ENCODE measurements at places on chromosomes 7 and 10.

- peaks cover 93% of the 10 kb centered on the region for H3K27me3 ChIP-seq
- H3K4me1 ChIP-seq: peaks cover 35% of the 10 kb centered on the region
- no peak overlapping the region for H3K4me3 ChIP-seq
- DNase-seq: no peak
- H3K27ac ChIP-seq: no peak overlapping the region
Observed at GRCh38 chr7:8435590-8436545, 2.5 kb downstream of the NXPH1 start.

DNA sequence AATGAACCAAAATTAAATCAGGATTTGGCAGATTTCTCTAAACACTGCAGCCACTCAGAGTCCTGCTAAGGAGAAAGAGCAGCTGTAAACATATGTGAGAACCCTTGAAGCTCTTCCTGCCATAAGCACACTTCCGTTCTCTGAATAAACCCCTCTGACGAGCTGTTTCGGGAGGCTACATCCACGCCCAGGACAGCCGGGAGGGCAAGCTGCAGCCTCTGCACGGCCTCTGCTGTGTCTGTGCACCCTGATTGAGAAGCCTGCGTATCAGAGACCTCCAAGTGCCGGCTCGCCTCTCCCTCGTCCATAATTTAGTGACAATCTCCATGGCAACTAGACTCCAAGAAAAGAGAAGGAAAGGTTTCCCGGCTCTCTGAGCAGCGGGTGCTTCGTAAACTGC, 114.4 kb downstream of the PTPRN2 start:
- H3K36me3 ChIP-seq: no peaks in the 10 kb centered on the region
- no peak for DNase-seq
- H3K27me3 ChIP-seq: peaks cover 12% of the 10 kb centered on the region
- no peak overlapping the region for H3K27ac ChIP-seq
- no peaks in the 10 kb centered on the region for H3K4me1 ChIP-seq
- no peak overlapping the region for H3K4me3 ChIP-seq

GRCh38 chr10:25492040-25492439, 317.2 kb downstream of the GPR158 start:
- DNase-seq: no peak
- H3K27ac ChIP-seq: no peak overlapping the region
- H3K4me3 ChIP-seq: no peak overlapping the region
- no peaks in the 10 kb centered on the region for H3K36me3 ChIP-seq

GRCh38 chr7:71625545-71625944, 493.6 kb downstream of the GALNT17 start:
- H3K27ac ChIP-seq: no peak overlapping the region
- H3K4me1 ChIP-seq: no peaks in the 10 kb centered on the region
- no peaks in the 10 kb centered on the region for H3K27me3 ChIP-seq
- H3K36me3 ChIP-seq: no peaks in the 10 kb centered on the region

DNA sequence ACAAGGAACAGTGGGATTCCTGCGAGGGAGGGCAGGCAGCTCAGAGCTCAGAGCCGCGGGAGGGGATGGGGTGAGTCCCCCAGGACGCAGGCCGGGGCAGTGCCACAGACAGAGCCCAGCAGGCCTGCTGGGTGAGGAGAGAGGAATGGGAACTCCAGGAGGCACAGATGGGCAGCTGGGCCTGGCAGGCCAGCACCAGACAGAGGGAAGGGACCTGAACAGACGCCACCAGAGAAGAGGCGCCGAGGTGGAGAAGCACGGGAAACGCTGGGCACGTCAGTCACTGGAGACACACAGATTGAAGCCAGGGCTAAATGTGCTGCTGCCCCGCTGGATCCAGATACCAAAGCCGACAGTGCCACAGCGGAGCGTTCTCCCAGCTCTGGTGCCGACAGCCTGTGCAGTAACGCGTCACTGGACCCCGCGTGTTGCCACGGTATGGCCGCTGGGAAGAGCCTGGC, 225.8 kb downstream of the MAD1L1 start:
- H3K4me3 ChIP-seq: no peak overlapping the region
- no peaks in the 10 kb centered on the region for H3K36me3 ChIP-seq
- DNase-seq: no peak
- H3K27me3 ChIP-seq: no peaks in the 10 kb centered on the region
- peaks cover 22% of the 10 kb centered on the region for H3K4me1 ChIP-seq

DNA sequence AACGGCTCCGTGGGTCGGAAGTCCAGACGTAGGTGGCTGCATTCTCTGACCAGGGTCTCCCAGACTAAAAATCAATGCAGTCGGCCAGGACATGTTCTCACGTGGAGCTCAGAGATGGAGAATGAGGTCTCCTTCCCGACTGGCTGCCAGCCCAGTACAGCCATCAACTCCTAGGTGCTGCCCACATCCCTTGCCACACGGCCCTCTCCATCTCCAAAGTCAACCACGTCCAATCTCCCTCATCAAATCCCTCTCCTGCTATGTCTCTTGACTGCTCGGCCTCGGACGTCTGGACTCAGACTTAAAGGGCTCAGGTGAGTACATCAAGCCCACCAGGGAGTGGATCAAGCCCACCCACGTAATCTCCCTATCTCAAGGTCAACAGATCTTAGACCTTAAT, 6.9 kb downstream of the MAD1L1 start:
- DNase-seq: no peak
- H3K4me1 ChIP-seq: peaks cover 20% of the 10 kb centered on the region
- H3K4me3 ChIP-seq: no peak overlapping the region
- peaks cover 4% of the 10 kb centered on the region for H3K36me3 ChIP-seq

DNA sequence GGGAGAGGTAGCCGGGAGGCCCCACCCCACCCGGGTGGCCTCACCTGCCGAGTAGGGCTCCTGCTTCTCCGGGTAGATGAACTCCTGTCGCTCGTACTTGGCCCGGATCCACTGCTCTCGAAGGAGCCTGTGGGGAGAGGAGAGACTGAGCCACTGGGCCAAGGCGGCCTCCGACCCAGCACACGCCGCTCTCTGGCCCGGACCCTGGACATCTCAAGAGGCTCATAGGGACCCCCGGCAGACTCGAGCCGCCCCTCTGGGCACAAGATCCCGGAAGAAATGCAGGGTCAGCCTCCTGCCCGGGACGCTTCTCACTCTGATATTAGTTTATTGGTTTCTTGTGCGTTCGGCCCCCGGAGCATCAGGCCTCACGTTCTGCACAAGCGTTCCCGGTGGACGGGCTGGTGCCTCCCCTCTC, 34.5 kb downstream of the ADAP1 start:
- no peaks in the 10 kb centered on the region for H3K36me3 ChIP-seq
- H3K4me1 ChIP-seq: peaks cover 55% of the 10 kb centered on the region
- no peak overlapping the region for H3K27ac ChIP-seq
- H3K4me3 ChIP-seq: no peak overlapping the region
- no peaks in the 10 kb centered on the region for H3K27me3 ChIP-seq
- DNase-seq: no peak

DNA sequence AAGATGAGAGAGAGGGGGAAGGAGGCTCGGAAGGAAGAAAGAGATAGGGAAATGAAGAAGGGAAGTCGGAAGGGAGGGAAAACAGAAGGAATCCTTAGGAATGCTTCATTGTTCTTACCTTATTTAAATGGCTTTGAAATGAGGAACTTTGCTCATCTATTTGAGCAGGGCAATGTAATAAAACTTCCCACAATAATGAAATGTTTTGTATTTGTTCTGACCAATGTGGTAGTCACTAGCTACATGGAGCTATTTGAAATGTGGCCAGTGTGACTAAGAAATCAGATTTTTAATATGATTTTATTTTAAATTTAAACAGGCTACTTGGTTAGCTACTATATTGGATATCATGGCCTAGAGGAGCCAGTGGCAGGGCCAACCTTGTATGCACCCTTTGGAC, 510.6 kb downstream of the HTR7 start:
- DNase-seq: no peak
- H3K4me1 ChIP-seq: no peaks in the 10 kb centered on the region
- no peak overlapping the region for H3K4me3 ChIP-seq
- peaks cover 21% of the 10 kb centered on the region for H3K27me3 ChIP-seq

- H3K27me3 ChIP-seq: no peaks in the 10 kb centered on the region
- no peak overlapping the region for H3K27ac ChIP-seq
- no peaks in the 10 kb centered on the region for H3K36me3 ChIP-seq
Observed at GRCh38 chr10:101495324-101495925, 92.6 kb downstream of the POLL start.

All from naive B cell (primary cell).